M059J (cell line): ENCODE measurements at places on chromosomes 2 and 18. TPM values are rescaled to one million over a fixed set of nuclear protein-coding genes. Genes with fewer than 3 reads are reported as not detected.

MAL gene
- 11.3 and 14.7 TPM in 2 replicates for total RNA-seq

M1AP gene
- total RNA-seq = not detected in 2 replicates

DCAF17 gene
- 10.7 and 13.0 TPM in 2 replicates for total RNA-seq

IL1B gene
- total RNA-seq = 2.6 and 4.2 TPM in 2 replicates

CD207 gene
- total RNA-seq = not detected in 2 replicates

SLC16A14 gene
- 0.42 and 0.81 TPM in 2 replicates for total RNA-seq

SERPINB4 gene
- 0.05 TPM in 1 of 2 replicates, not detected in the other for total RNA-seq

PLA2R1 gene
- total RNA-seq = 0.66 and 1.8 TPM in 2 replicates

SIX2 gene
- 0.37 TPM in 1 of 2 replicates, not detected in the other for total RNA-seq

FBXO48 gene
- 0.91 and 1.5 TPM in 2 replicates for total RNA-seq

GKN1 gene
- not detected in 2 replicates for total RNA-seq

SFXN5 gene
- 7.9 and 17.3 TPM in 2 replicates for total RNA-seq

ZNF638 gene
- total RNA-seq = 43.5 and 44.7 TPM in 2 replicates

SLC30A3 gene
- total RNA-seq = not detected in 2 replicates

OSBPL1A gene
- 19.1 and 26.4 TPM in 2 replicates for total RNA-seq

ABCB11 gene
- total RNA-seq = 0.02 TPM in 2 replicates

COQ10B gene
- 40.5 and 55.0 TPM in 2 replicates for total RNA-seq

ACOXL gene
- total RNA-seq = not detected in 2 replicates

LRP2 gene
- not detected in 2 replicates for total RNA-seq

IL1A gene
- 0.22 and 0.54 TPM in 2 replicates for total RNA-seq

COLEC11 gene
- 0.10 TPM in 1 of 2 replicates, not detected in the other for total RNA-seq

CRYGC gene
- not detected in 2 replicates for total RNA-seq

RAB27B gene
- 13.8 and 15.7 TPM in 2 replicates for total RNA-seq

MC5R gene
- total RNA-seq = not detected in 2 replicates

GPR17 gene
- 0.07 TPM in 1 of 2 replicates, not detected in the other for total RNA-seq

GPC1 gene
- total RNA-seq = 12.6 and 26.9 TPM in 2 replicates

ASIC4 gene
- total RNA-seq = 0.02 and 0.10 TPM in 2 replicates

APOB gene
- total RNA-seq = not detected in 2 replicates

PROM2 gene
- 2.9 and 3.6 TPM in 2 replicates for total RNA-seq

TMEFF2 gene
- 0.12 and 0.34 TPM in 2 replicates for total RNA-seq

REG3G gene
- total RNA-seq = not detected in 2 replicates

TMEM200C gene
- total RNA-seq = 0.17 and 0.54 TPM in 2 replicates

SAG gene
- total RNA-seq = not detected in 2 replicates

KCNE4 gene
- total RNA-seq = 11.4 and 14.5 TPM in 2 replicates

GCG gene
- total RNA-seq = not detected in 2 replicates

MYO7B gene
- 5.8 and 10.9 TPM in 2 replicates for total RNA-seq

ITGB6 gene
- total RNA-seq = 0.49 and 1.6 TPM in 2 replicates

SERPINB3 gene
- total RNA-seq = not detected in 2 replicates

MROH2A gene
- not detected in 2 replicates for total RNA-seq

BCL2 gene
- 0.07 TPM in 1 of 2 replicates, not detected in the other for total RNA-seq

MC4R gene
- not detected in 2 replicates for total RNA-seq

REG1B gene
- not detected in 2 replicates for total RNA-seq

COL3A1 gene
- 88.9 and 103 TPM in 2 replicates for total RNA-seq

TMSB10 gene
- 7,017 and 9,457 TPM in 2 replicates for total RNA-seq

CAB39 gene
- total RNA-seq = 80.0 and 115 TPM in 2 replicates

ABCG5 gene
- not detected in 2 replicates for total RNA-seq

SLC5A7 gene
- not detected in 2 replicates for total RNA-seq
